ENCODE measurements at places on chromosomes 2 and 18. TPM values are rescaled to one million over a fixed set of nuclear protein-coding genes. Genes with fewer than 3 reads are reported as not detected.

The LOXL3 gene
- total RNA-seq: 57.5 TPM

The HRH4 gene
- under 0.01 TPM for total RNA-seq

The TBC1D8 gene
- total RNA-seq: 18.9 TPM

The GFPT1 gene
- total RNA-seq: 63.1 TPM

The SERPINB7 gene
- 1.4 TPM for total RNA-seq

The KRCC1 gene
- 27.5 TPM for total RNA-seq

The FLACC1 gene
- total RNA-seq: 0.74 TPM

The VWA3B gene
- 0.09 TPM for total RNA-seq

The SPIRE1 gene
- total RNA-seq: 24.6 TPM

The GRB14 gene
- 0.71 TPM for total RNA-seq

The ALK gene
- under 0.01 TPM for total RNA-seq

The KLF7 gene
- total RNA-seq: 13.5 TPM

The DTYMK gene
- 11.7 TPM for total RNA-seq

The LRRTM1 gene
- total RNA-seq: not detected

The CNGA3 gene
- not detected for total RNA-seq

The RAPGEF4 gene
- total RNA-seq: 1.9 TPM

Measured in smooth muscle cell of bladder (primary cell).